ENCODE measurements at places on chromosomes 4 and X.

- DNase-seq, result no peak
Observed at GRCh38 chr4:171186700-171187099, 626.5 kb upstream of the GALNTL6 start.

DNA sequence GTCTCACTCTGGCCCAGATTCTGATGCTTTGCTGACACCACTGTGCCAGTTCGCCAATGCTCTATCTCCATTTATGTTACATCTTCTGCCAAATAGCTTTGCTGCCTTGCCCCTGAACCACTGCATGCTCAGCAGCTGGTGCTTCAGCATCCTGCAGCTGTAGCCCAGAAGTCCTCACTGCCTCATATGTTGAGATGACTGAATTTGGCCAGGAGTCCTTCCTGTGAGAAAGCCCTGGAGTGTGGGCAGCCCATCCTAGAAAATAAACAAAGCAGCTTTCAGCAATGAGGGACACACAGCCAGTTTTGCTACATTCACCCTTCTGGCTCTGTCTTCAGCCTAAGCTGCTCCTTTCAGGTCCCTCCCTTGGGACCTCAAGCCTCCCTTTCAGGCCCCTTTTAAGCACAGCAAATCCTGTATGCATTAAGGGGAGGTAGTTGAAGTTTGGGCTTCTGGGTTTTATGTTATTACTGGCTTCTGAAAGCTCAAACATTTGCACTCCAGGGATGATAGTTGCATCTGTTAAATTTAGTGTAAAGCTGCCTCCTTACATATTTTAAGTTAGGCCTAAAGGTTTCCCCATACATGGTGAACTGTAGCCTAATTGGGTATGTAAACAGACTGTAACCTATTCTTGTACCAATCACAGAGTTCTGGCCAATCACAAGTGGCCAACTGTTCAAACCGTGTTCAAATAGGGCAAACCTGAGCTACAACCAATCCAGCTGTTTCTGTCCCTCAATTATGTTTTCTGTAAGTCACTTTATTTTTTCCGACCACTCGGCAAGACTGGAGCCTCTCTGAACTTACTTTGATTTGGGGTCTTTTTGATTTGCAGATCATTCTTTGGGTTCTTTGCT lies 2.1 kb upstream of the TMEM165 start:
- DNase-seq, result no peak

DNA sequence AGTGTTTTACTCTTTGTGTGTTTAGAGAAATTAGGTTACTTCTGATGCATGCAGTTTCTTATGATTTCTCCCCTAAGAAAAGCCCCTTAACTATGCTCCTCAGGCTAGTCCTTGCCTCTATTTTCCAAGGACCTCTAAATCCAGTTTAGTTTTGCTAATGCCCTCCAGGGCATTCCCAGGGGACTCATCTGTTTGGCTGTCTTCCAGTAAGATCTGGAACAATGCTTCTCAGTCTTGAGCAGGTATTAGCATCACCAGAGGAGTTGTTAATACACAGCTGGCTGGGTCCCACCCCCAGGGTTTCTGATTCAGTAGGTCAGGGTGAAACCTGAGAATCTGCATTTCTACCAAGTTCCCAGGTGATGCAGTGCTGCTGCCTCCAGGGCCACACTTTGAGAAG lies 56.9 kb downstream of the OTC start:
- DNase-seq, result no peak

DNA sequence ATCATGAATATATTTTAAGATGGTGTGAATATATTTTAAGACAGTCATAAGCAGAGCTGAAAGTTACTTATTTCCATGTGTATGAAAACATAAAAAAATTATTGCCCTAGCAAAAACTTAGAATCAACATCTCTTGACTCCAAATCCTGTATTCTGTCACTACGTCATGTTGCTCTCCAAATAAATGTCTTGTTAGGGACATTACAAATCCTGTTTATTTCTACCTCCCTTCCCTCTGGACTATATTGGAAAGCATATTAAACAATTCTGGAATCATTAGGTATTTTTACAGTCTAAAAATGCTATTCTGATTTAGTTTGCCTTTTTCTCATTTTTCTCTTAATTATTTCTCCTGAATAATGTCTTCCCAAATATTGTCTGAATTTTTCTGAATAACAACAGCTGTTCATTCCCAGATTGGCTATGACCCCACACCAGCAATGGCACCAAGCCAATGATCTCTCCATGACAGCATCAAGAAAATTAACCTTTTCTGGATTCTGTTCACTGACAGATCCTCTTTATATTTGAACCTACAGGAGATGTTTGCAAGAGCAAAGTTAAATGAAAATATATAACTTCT lies 523.1 kb downstream of the IQCM start:
- no peak for DNase-seq

DNA sequence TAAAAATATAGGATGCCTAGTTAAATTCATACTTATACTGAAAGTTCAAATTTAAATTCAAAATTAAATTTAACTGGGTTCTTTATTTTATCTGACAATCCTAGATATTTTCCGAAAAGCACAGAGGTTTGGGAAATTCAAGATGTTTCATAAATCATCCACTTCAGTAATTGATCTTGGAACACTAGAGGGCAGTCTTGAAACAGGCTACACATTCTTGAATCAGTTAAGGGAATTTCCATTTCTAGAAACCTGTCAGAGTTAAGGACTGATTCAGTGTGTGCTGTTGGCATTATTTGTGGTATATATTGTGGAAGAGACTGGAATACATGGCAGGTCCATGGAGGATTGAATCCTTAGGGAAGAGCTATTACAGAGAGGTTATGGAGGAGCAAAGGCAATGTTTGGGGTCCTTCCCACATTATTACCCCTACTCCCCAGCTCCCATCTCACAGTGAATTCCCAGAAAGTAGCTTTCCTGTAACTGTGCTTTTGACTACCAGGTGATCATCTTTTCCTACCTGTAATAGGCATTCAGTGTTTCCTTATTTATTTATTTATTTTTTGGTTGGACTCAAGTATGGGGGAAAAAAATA lies 92.9 kb downstream of the EGF start:
- DNase-seq, result no peak
